ENCODE measurements at places on chromosomes 1 and 21.

DNA sequence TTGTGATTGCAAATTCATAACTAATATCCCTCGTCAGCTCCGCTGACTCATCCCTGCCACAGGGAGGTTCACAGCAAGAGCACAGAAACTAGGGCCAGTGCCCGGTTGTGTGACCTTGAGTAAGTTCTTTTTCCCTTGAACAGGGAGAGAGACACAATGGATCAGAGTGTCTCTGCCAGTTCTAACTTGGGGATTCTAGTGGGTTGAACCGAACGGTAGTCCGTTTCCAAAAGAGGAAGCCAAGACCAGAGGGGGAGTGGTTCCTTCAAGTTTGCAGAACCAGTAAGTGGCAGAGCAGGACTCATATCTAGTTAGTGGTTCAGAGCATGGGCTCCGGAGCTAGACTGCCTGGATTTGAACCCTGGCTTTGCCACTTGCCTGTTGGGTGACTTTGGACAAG is 4.9 kb upstream of the SHISA4 start:
- DNase-seq = peak; percentile 64

- peak; percentile 100 for DNase-seq
These were observed 22.3 kb upstream of the TMEM222 start for GRCh38 chr1:27299385-27300271.

GRCh38 chr1:118984086-118984721 is 3.9 kb downstream of the TBX15 start:
- no peak for DNase-seq

DNA sequence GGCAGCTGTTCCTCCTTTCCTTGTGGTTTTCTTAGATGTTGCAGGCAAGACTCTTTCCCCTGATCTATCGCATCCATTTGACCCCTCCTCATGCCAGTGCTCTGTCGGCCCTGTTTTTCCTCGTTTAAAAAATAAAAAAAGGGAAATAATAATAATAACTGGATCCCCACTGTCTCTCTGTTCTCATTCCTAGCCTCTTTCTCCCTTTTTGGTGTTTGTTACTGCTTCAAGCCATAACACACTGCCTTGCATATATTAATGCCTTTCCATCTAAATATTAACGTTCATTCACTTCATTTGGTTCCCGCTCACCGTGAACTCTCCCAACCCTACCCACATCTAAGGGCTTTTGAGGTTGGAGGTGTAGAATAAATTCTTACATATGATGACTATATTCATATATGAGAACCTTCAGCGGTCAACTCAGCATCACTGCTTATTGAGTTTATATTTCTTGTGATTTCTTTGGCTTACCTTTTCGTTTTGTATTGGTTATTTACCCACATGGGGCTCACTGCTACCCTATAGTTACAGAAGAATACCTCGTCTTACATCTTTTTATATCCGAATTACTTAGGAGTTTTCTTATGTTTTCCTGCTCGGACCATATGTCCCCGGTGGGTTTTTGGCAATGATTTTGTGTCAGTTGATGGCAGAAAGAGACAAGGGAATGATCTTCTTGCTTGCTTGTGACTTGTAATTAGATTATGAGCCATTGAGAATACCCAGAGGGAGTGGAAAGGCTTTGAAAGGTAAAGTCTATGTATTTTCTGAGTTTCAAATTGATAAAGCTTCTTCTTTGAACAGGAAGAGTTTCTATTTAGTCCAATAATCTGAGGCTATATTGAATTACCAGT is 805 bp downstream of the ATG4C start:
- DNase-seq = peak; percentile 25

GRCh38 chr1:214678386-214678785 is 75.4 kb downstream of the CENPF start:
- no peak for DNase-seq

DNA sequence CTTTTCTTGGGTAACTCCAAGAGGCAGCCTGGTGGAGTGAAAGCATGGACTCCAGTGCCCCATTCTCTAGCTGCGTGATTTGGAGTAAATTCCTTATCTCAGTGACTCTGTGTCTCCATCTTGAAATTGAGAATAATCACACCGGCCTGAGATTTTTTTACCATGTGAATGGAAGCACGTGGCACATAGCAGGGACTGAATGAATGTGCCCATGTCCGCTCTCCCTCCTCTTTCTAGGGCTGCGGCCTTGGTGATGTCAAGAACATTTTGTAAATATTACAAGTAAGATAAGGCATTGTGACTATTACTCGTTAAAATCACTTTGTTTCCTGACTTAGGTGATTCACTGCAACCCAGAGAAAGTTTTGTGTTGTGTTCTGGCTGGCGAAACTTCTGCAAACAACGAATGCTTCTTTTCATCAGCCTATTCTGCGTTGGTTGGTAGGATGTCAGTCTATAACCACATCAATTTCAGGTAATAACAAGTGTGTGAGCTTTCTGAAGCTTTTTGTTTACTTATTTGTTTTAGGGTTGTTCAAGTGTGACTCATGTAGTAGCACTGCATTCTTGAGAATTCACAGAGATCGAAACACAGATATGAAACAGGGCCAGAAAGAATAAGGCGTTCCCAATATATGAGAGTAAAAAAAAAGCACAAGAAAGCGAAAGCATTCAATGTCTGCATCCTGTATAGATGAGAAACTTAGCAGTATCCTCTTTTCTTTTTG is 135.7 kb upstream of the SLC45A1 start:
- DNase-seq = peak; percentile 98

DNA sequence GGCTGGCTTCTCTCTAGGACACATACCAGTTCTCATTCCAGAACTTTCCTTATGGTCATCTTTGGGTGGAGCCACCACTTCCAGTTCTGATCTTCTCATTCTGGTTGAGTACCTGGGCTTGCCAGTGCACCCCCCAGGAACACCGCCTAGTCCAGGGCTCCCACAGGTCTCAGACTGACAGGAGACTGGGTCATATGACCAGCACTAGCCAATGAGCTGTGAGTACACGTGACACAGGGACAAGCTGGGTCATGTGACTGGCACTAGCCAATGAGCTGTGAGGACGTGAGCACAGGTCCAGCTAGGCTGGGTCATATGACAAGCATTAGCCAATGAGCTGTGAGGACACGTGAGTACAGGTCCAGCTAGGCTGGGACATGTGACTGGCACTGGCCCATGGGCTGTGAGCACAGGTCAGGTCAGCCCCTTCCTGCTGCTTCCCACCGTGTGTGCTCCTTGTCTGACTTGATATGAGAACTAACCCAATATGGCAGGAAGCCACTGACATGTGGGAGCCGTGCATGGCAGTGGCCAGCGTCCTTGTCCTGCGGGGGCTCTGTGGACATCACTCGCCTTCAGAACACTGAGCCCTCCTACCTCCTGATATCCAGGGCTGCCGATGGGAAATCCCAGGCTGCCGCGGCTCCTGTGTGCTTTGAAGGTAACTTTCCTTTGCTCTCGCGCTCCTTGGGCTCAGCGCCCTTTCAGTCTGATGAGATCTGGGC is 22.7 kb downstream of the KRTAP10-1 start:
- no peak for DNase-seq

GRCh38 chr1:150017206-150017750 is 6.8 kb upstream of the OTUD7B start:
- no peak for DNase-seq

GRCh38 chr1:230827081-230827681 is 41.1 kb downstream of the C1orf198 start:
- DNase-seq = no peak

DNA sequence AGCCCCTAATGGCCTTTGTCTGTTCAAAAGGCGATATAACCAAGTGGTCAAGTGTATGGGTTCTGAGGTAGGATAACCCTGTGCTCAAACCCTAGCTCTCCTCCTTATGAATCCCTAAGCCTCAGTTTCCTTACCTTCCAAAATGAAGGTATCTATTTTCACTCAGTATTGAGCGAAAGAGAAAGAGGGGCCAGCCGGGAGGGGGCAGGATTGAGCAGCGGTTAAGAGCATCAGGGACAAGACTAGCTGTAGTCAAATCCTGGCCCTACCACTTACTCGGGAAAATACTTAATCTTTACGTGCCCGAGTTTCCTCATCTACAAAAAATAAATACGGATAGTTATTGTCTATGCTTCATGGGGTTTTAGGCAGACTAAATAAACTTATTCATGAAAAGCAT is 25.7 kb downstream of the LY9 start:
- DNase-seq = peak; percentile 18

- DNase-seq = peak; percentile 36
These were observed 59.9 kb downstream of the TENT5C start for GRCh38 chr1:117665556-117666270.

- DNase-seq = no peak
These were observed 13.8 kb upstream of the SIM2 start for GRCh38 chr21:36684957-36685714.

DNA sequence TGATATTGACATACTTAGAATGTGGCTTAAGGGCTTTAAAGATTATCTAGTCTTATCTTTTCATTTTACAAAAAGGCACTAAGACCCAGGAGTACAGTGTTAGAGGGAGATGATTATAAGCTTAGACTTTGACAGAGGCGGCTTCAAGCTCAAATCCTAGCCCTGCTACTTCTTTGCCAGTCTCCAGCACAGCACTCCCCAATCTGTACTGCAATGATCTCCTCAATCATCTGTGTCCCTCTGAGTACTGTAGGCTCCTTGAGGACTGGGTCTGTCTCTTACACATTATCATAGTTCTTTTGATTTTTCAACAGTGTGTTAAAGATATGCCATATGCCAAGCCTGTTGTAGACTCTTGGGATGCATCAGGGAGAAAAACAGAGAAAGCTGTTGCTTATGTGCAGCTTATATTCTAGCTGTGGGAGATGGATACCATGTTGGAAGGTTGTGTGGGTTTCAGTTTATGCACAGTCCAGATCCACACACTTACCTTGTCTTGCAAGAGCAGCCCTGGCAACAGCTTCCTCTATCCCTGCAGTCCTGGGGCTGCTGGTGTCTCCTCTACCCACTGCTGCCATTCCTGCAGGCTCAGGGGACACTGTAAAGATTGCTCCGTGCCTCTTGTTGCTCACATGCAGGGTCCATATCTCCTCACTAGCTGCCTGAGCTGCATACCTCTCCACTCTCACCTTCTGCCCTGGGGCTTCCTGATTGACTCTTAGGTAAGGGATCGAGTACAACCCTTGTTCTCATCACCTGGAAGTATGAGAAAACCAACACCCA is 103.9 kb upstream of the TSPAN2 start:
- no peak for DNase-seq

DNA sequence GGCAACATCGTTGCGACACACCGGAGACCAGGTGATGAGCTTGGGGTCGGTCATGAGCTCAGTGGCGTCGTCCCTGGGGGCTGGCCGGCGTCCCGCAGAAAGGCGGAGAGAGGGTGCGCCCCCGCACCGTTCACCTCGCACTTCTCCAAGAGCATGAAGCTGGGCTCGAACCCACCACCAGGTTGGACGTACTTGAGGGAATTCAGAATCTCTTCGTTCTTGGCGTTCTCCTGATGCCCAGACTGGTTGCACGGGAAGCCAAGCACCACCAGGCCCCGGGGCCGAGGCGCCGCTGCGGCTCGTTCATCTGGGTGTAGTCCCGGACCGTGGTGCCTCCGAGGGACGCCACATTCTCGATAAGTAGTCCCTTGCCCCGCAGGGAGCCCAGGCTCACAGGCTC is 176.6 kb upstream of the ADAMTS5 start:
- no peak for DNase-seq

- no peak for DNase-seq
These were observed 63.6 kb downstream of the RUNX3 start for GRCh38 chr1:24866211-24867083.

DNA sequence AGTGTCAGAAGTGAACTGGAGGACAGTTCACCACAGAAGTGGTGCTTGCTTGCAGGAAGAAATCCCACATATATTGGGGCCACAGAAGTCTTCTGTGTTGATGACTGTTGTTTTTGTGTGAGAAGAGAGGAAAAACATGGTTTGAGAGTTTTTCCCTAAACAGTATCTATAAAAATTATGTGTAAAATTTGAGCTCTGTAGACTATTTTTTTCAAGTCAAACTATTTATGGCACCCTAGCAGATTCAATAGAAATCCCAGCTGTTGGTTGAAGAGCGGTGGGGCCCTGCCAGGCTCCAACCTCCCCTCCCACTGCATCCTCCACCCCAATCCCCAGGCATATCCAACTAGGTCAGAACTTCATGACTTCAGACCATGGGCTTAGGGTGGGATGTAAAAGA is 61.6 kb downstream of the NTPCR start:
- no peak for DNase-seq

DNA sequence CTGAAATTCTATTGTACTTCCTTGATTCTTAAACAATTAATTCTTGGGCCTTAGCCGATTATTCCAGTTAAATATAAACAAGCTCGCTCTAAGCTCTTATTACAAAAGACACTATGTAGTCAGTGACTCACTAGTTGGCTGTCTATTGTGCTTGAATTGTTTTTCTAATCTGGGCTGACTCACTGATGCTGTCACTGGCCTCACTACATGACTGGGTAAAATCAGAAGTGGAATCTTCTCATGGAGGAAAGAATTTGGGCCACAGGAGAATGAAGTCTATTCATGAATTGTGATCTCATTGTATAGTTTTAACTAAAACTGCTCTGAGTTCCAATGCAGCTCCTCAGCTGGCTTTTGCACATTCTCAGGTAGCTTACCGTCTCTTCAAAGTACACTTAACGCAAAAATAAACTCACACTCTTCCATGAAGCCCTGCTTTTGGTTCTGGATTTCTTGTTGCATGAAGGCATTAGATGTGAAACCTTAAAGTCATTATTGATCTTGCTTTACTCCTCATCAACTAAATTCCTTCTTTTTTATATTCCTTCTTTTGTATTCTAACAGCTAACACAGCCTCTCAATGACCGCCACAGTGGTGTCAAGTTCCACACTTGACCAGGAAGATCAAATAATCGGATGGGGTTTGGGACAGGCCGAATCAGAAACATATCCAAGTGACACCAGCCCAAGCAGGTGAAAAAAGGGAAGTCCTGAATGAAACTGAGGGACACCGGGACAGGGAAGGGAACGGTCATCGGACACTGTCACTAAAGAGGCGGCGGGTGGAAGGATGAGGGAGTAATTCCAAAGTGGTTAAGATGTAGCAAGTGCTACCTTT is 80.9 kb upstream of the LBR start:
- DNase-seq = peak; percentile 99

DNA sequence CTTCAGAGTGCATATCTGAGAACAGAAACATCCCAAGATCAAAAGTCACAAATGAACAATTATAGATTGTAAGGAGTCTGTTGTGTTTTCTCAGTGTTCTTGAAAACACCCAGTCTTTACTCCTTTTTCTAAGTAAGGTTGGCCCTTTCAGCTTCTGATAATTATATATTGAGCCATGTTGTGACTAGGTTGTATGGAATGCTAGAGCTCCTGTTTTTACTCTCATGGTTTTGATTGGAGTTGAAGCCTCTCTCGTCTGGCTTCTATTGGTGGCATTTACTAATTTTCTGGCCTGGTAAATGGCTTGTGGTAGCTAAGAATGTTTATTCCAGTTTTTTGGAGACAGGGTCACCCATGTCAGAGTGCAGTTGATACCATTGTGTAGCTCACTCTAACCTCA is 84.7 kb downstream of the NDUFS5 start:
- DNase-seq = peak; percentile 75
